ENCODE measurements at places on chromosomes 4 and X.
A peak's percentile ranks its signal among the peaks of the same experiment; 100 is the strongest.

GRCh38 chr4:93994175-93994994 is 165.8 kb downstream of the ATOH1 start:
- DNase-seq, result no peak
- no peak overlapping the region for H3K27ac ChIP-seq
- no peaks in the 10 kb centered on the region for H3K27me3 ChIP-seq
- no peaks in the 10 kb centered on the region for H3K36me3 ChIP-seq
- H3K4me1 ChIP-seq, result no peaks in the 10 kb centered on the region

DNA sequence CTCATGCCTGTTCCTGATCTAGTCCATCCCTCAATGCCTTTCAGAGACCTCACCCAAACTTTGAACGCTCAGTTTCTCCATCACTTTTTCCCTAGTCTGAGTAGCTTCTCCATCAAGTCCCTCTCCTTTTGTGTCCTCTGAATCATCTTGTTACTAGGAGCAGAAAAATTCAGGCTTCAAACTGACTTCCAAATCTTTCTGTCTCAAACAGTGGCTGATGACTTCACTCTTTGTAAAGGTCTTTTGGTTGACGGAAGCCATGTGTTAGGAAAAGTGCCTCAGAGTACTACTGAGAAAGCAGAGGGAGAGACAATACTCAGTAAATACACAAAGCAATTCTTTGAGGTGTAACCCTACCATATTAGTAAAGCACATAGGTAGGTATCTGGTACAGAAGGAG is 65.7 kb upstream of the CAMK2D start:
- no peak overlapping the region for H3K27ac ChIP-seq

DNA sequence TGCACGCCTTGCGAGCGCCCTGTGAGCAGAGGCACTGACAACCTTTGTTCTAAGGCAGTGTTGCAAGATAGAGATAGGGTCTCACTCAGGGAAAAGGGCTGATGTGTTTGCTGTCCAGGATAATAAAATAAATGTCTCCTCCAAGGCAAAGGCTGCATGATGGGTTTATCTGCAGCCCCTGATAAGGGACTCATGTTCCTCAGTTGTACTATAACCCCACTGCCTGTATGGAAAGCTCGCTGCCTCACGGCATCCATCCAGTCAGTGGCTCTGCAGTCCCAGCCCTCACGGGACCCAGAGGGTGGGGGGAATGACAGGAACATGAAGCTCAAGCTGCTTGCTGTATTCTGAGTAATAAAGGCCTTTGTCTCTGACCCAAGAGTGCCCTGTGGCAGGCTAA is 22.6 kb downstream of the BCLAF3 start:
- no peaks in the 10 kb centered on the region for H3K4me1 ChIP-seq
- H3K36me3 ChIP-seq, result peaks cover 23% of the 10 kb centered on the region
- H3K27ac ChIP-seq, result no peak overlapping the region
- DNase-seq, result no peak

- H3K27ac ChIP-seq, result no peak overlapping the region
- no peak for DNase-seq
- H3K4me3 ChIP-seq, result no peak overlapping the region
- no peaks in the 10 kb centered on the region for H3K27me3 ChIP-seq
- H3K4me1 ChIP-seq, result no peaks in the 10 kb centered on the region
- no peaks in the 10 kb centered on the region for H3K36me3 ChIP-seq
These were observed 569.4 kb downstream of the GABRG1 start for GRCh38 chr4:45554423-45554822.

DNA sequence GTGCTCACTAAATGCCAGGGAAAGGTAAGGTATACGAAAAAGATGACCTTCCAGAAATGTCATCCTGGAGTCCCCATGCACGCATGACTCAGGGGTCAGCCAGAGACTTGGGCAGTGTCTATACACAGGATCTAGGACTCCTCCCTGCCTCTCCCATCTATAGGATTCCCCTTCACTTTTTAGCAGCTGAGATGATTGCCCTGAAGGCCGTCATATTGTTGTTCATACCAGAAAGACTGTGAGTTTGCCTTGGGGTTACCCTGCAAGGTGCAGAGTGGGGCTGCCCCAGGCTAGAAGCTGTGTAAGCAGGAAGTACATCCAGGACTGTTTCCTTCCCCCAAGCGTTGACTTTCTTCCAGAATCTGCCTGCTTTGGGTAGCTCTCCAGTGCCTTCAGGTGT is 55.1 kb upstream of the MAMLD1 start:
- H3K4me1 ChIP-seq, result no peaks in the 10 kb centered on the region
- H3K27ac ChIP-seq, result no peak overlapping the region
- no peaks in the 10 kb centered on the region for H3K36me3 ChIP-seq

DNA sequence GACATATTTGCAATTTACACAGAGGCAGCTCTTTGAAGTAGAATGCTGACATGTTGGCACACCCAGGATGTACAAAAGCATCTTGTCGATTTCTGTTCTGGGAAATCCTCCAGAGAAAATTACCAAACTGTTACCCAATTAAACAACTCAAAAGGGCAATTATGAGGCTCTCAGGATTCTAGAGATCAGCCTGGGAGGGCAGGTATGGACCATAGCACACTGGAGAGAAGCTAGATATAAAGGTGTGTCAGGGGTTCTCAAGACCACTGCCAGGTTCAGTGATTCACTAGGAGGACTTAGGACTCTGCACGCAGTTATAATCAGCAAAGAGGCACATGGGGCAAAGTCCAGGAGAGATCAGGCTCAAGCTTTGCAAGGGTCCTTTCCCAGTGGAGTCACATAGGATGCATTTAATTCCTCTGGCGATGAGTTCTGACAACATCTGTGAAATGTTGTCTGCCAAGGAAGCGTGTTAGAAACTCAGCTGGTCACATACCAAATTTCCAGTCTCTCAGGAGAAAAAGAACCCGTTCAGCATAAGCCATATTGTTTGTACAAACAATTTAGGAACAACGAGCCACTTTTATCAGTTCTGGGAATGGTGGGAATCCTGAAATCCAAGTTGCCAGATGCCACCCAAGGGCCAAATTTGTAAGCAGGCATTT is 100.8 kb downstream of the SYTL5 start:
- no peak overlapping the region for H3K4me3 ChIP-seq
- no peaks in the 10 kb centered on the region for H3K4me1 ChIP-seq
- no peaks in the 10 kb centered on the region for H3K36me3 ChIP-seq
- DNase-seq, result no peak

- no peaks in the 10 kb centered on the region for H3K36me3 ChIP-seq
- DNase-seq, result no peak
- H3K27me3 ChIP-seq, result no peaks in the 10 kb centered on the region
- peak overlapping the region; percentile 20 for H3K27ac ChIP-seq
These were observed 15.9 kb downstream of the PCGF3 start for GRCh38 chr4:721261-722168.

GRCh38 chr4:147828331-147828905 is 96.5 kb downstream of the ARHGAP10 start:
- peaks cover 2% of the 10 kb centered on the region for H3K36me3 ChIP-seq
- no peak overlapping the region for H3K4me3 ChIP-seq
- no peak for DNase-seq

DNA sequence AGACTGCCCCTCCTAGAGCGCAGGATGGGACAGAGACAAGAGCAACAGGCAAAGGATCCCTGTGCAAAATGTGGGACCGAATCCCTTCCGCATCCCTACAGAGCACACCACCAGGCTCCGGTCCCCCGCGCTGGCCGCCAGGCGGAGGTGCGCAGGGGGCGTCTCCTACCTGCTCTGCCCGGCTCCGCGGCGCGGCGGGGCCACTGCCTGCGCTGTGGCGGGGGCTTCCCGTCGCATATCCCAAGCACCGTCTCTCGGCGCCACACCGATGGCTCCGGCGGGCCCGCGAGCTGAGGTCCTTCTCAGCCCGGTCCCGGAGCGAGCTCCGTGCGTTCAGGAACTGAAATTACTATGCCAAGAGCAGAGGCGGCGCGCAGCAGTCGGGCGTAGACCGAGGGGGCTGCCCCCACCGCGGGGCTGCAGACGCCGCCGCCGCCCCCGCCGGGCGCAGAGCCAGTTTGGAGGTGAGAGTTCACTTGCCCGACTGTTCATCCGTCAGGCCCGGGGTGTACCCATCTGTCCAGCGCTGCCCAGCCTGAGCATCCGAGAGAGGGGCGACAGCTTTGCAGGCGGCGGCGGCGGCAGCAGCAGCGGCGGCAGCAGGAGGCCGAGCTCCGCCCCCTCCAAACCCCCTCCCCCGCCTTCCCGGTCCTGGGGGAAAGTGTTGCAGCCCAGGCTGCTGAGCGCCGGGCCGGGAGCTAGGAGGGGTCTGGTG is at the start of gene GPRIN3:
TSS of gene GPRIN3 (minus strand) at position 355 of the 715 bp plus-strand sequence. CDS start 57,690 bp downstream, outside the sequence.
- DNase-seq, result no peak
- H3K27me3 ChIP-seq, result no peaks in the 10 kb centered on the region
- no peaks in the 10 kb centered on the region for H3K36me3 ChIP-seq
- peaks cover 35% of the 10 kb centered on the region for H3K4me1 ChIP-seq
- peak within 1 kb of the TSS; percentile 72 for H3K4me3 ChIP-seq

DNA sequence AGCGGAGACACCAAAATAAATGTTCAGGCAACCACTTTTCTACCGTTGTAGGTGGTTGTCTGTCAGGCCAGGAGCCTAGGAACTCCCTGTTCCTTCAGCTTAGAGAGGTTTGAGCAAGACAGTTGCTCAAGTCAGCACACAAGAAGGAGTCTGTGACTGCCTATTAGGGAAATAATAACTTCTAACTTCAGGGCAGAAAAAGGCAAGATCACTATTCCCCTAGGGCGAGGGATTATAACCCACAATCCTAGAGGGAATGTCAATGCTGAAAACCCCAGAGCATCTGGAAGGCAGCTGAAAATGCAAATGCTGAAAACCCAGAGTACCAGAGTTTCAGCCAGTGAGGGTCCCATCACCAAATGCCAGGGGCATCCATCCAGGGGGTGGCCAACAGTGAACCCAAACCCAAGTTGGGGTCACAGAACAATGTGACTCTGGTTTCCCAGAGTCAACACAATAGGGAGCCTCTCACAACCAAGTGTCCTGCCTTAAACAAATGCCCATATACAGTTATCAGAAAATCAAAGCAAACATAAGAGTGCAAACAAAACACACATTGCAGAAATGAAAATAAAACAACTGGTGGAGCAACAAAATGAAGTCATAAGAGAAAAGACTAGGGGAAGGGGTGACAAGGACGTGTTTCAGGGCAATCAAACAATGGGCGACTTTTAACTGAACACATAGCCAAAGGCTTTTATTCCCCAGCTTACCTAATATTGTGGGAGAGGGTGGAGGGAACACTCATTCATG is 27.6 kb downstream of the MORF4L2 start:
- no peak for DNase-seq
- no peak overlapping the region for H3K4me3 ChIP-seq
- H3K36me3 ChIP-seq, result no peaks in the 10 kb centered on the region
- no peaks in the 10 kb centered on the region for H3K4me1 ChIP-seq
- H3K27ac ChIP-seq, result no peak overlapping the region

GRCh38 chr4:178090640-178091411 is 648.6 kb upstream of the AGA start:
- no peaks in the 10 kb centered on the region for H3K4me1 ChIP-seq
- DNase-seq, result no peak
- no peaks in the 10 kb centered on the region for H3K36me3 ChIP-seq
- no peak overlapping the region for H3K4me3 ChIP-seq
- no peak overlapping the region for H3K27ac ChIP-seq

GRCh38 chrX:31178064-31178768 is 106.4 kb upstream of the FTHL17 start:
- H3K27me3 ChIP-seq, result no peaks in the 10 kb centered on the region
- no peak overlapping the region for H3K4me3 ChIP-seq
- H3K36me3 ChIP-seq, result no peaks in the 10 kb centered on the region
- H3K27ac ChIP-seq, result no peak overlapping the region
- peaks cover 4% of the 10 kb centered on the region for H3K4me1 ChIP-seq

- DNase-seq, result no peak
- H3K36me3 ChIP-seq, result no peaks in the 10 kb centered on the region
- no peak overlapping the region for H3K4me3 ChIP-seq
- H3K4me1 ChIP-seq, result no peaks in the 10 kb centered on the region
- H3K27me3 ChIP-seq, result no peaks in the 10 kb centered on the region
- no peak overlapping the region for H3K27ac ChIP-seq
These were observed 99.6 kb upstream of the CCSER1 start for GRCh38 chr4:90027565-90027964.

- no peaks in the 10 kb centered on the region for H3K27me3 ChIP-seq
- no peak overlapping the region for H3K27ac ChIP-seq
- no peak for DNase-seq
- H3K36me3 ChIP-seq, result peaks cover 35% of the 10 kb centered on the region
- H3K4me1 ChIP-seq, result no peaks in the 10 kb centered on the region
These were observed 29.5 kb downstream of the ASMTL start for GRCh38 chrX:1423215-1423614.

DNA sequence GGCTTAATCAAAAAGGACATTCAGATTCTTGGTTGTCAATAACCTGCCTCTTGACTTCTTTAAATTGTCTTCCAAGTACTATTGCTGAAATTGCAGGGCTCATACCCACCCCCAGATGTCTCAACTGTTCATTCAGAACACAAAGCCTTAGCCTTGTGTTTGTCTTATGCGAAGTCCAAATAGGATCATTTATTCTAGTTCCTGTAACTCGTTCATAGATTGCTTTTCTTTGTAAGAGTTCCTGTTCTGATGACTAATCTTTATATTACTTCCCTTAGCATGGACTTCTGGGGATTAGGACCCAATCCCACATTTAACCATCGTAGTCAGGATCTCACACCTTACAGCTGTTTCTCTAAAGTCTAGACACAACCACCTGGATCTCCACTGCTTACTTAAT is 226.0 kb downstream of the VEGFC start:
- H3K36me3 ChIP-seq, result no peaks in the 10 kb centered on the region
- H3K4me3 ChIP-seq, result no peak overlapping the region
- H3K4me1 ChIP-seq, result no peaks in the 10 kb centered on the region
- no peak overlapping the region for H3K27ac ChIP-seq
- no peaks in the 10 kb centered on the region for H3K27me3 ChIP-seq

DNA sequence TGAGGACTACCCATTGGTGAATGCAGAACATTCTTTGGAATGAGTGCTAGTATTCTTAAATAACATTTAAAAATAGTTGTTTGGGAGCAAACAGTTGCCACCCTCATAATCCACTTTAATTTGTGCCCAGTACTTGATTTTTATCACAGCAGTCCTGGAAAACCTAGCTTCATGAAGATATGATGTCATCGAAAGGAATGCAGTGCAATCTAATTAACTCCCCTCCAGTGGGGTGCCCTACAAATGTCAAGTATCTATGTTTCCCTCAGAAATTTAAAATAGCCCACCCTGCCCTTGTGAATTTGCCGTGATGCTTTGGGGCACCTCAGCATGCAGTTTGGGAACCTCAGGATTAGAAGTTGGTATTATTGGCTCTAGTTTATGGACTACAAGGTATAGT is 5.4 kb downstream of the RAB9A start:
- H3K27me3 ChIP-seq, result no peaks in the 10 kb centered on the region
- DNase-seq, result no peak
- H3K4me3 ChIP-seq, result no peak overlapping the region
- H3K4me1 ChIP-seq, result peaks cover 78% of the 10 kb centered on the region

Data from esophagus muscularis mucosa (tissue), 4 donors.